Frontal cortex (tissue), 4 donors: ENCODE measurements at places on chromosomes 5 and 9.

GRCh38 chr9:97478301-97478981, 23.0 kb upstream of the TMOD1 start:
- no peak for DNase-seq

DNA sequence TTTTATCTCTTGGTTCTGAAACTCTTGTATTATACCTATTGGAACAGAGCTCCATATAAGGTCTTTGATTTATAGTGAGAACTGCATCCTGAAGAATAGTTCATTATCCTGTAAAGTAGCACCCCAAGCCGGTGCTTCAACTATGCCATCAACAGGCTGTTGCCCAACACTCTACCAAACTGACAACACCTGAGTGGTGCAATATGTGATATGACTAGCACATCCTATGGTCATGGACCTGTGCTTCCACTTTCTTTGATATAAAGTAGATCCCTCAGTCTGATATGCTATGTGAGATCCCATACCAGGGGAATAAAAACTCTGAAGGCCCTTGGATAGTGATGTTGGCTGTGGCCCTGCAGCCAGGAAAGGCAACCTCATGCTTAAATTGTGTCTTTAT, 15.8 kb downstream of the CSF2 start:
- DNase-seq = no peak

GRCh38 chr5:60672693-60673264, 27.2 kb downstream of the DEPDC1B start:
- DNase-seq = no peak

DNA sequence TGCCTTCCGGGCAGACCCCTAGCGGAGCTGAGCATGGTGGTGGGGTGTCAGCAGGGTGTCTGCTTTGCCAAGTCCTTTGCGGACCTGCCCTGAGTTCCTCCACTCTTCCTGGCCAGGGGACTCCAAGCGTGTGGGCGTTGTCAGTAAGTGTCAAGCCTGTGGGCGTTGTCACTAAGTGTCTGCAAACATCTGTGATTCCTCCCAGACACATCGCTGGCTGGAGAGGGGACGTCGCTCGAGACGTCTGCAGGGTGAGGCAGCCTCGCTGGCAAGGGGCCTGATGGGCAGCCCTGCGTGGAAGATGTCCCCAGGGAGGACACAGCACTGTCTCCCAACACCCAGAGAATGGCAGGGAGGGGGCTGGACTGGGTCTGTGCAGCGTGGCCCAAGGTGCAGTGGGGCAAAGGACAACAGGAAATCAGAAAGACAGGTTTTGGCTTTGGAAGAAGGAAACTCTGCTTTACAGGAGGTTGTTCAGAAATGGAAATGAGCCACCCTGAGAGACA, 28.8 kb downstream of the ADAMTSL2 start:
- no peak for DNase-seq

GRCh38 chr9:29068461-29068860, 1495.2 kb upstream of the C9orf72 start:
- DNase-seq = no peak

- no peak for DNase-seq
Observed at GRCh38 chr9:31519011-31519410, 865.4 kb upstream of the ACO1 start.
